ENCODE measurements at places on chromosomes 2 and 18. TPM values are rescaled to one million over a fixed set of nuclear protein-coding genes. Genes with fewer than 3 reads are reported as not detected.

FSHR gene
- total RNA-seq, result not detected

CWC22 gene
- total RNA-seq, result 6.3 TPM

SIGLEC15 gene
- 29.2 TPM for total RNA-seq

TFPI gene
- total RNA-seq, result 95.0 TPM

BCL2 gene
- 2.3 TPM for total RNA-seq

DUSP2 gene
- 2.1 TPM for total RNA-seq

ASXL3 gene
- 0.33 TPM for total RNA-seq

CRACDL gene
- 5.7 TPM for total RNA-seq

USP34 gene
- 55.6 TPM for total RNA-seq

BOK gene
- 133 TPM for total RNA-seq

OTX1 gene
- 0.16 TPM for total RNA-seq

OXER1 gene
- 0.16 TPM for total RNA-seq

HDHD2 gene
- total RNA-seq, result 9.1 TPM

CPS1 gene
- 4.8 TPM for total RNA-seq

SPOPL gene
- 6.2 TPM for total RNA-seq

Data from mesangial cell (primary cell).